ENCODE measurements at places on chromosomes 2 and 18.
A peak's percentile ranks its signal among the peaks of the same experiment; 100 is the strongest.

- DNase-seq: peak; percentile 93
Observed at GRCh38 chr2:39379643-39380524, 57.2 kb downstream of the MAP4K3 start.

DNA sequence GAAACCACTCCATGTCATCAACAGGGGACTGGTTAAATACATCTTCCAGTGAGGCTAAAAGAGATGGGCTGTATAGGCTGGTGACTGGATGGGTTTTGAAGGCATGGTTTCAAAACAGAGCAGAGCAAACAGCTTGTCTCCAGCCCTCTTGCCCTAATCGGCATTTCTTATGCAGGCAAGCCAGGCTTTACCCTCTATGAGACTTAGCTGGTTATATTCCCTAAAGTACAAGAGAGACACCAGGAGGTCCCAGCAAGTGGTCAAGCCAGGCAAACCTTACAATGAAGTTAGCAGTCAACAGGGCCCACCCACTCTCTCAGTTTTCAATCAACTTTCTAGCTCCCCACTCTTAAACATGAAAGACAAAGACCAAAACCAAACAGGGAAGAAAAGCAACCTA is 19.0 kb downstream of the OSBPL1A start:
- DNase-seq: no peak

DNA sequence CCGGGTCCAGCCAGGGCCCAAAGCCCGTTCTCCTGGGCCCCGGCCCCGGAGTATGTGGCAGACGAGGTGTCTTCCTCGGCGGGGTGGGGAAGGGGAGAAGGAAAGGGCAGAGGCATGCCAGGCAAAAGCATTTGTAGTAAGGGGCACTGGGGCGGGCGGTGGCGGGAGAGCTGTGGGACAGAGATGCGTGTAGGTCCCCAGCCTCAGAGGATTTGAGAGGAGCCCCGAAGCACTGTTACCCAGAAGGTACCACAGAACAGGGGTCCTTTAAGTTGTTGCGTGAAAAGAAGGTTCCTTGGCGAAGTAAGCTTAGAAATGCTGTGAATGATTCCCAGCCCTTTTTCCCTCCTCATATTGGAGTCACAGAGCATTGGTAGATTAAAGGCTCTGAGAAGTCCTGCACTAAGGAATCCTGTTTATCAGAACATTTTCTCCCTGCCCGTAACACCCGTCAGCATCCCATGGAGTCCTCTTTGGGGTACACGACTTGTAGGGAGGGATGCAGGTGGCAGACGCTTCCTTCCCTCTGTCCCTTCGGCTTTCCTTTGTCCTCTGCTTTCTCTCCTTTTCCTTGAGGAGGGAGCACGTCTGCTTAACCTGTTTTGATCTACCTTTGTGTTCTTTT is 12.5 kb downstream of the GAREM2 start:
- no peak for DNase-seq

DNA sequence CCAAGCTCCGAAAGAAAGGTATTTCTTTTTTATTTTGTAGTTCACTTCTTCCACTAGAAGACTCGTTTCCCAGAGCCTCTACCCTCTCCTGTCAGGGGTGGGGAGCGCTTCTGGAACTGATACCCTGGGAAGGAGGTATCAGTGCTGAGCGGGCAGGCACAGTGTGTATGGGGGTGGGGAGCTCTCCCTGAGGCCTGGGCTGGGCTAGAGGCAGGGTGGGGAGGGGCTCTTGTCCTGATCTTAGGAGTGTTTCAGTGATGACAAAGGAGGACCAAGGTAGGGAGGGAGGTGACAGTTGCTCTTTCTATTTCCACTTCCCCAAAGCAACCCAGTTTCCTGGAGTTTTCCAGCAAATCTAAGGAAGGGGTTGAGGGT is 65.4 kb downstream of the ARHGAP25 start:
- DNase-seq: no peak

- no peak for DNase-seq
Observed at GRCh38 chr18:63264871-63265270, 54.7 kb downstream of the BCL2 start.
